ENCODE measurements at places on chromosomes 1 and 21.
A peak's percentile ranks its signal among the peaks of the same experiment; 100 is the strongest.

DNA sequence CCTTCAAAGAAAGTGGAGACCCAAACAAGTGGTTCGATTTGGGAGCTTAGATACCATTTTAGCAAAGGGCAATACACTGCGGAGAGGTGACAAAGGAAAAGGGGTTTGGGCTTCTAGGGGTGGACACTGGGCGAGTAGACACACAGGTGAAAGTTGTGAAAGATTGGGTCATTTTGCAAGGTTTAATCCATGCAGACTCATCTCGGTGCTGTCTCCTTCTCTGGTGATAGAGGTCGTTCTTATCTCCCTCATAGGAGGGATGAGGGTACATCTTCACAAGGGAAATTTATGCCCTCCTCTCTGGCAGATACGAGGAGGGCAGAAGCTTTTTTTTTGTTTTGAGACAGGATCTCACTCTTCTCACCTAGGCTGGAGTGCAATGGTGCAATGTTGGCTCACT, 6.4 kb upstream of the IGSF5 start:
- no peak for DNase-seq

- DNase-seq, result no peak
Observed at GRCh38 chr1:2429780-2430591, 17.6 kb upstream of the PEX10 start.

DNA sequence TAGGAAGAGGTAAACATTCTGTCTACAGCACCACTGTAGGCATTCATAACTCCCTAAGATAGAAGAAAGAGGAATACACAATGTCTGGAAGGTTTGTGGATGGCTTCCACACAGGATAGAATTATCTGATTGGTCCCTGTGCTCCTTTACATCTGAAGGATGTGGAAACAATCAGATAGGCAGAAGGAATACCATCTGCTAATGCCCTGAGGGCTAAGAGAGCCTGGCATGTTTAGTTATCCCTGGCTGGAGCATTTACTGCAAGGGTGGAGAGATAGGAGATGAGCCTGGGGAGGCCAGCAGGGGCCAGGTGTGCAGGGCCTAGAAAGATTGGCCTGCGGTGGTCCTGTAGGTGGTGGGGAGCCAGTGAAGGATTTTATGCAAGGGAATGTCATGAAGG, 8.6 kb upstream of the ACBD3 start:
- DNase-seq, result no peak

GRCh38 chr1:46017876-46018503, 114.4 kb downstream of the PIK3R3 start:
- no peak for DNase-seq

DNA sequence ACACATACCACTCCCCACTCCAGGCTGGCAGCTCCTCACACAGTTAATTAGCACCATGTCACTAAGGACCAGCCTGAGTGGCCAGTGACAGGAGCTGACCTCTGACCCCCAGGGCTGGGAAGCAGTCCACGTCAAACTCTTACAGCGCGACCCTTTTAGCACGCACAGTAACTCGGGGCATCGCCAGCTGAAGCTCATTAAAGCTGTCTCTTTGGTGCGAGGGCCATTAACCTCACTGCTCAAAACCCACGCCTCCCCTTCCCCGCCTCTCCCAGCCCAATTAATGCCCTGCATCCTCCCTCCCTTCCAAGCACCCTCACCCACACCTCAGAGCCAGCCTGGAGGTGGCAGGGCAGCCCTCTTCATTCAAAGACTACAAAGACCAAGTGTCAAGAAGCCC, 31.7 kb downstream of the DMAP1 start:
- DNase-seq, result no peak

- DNase-seq, result peak; percentile 51
Observed at GRCh38 chr1:208189183-208189582, 55.0 kb downstream of the PLXNA2 start.

GRCh38 chr1:160748181-160748877, 9.3 kb downstream of the SLAMF7 start:
- peak; percentile 30 for DNase-seq

DNA sequence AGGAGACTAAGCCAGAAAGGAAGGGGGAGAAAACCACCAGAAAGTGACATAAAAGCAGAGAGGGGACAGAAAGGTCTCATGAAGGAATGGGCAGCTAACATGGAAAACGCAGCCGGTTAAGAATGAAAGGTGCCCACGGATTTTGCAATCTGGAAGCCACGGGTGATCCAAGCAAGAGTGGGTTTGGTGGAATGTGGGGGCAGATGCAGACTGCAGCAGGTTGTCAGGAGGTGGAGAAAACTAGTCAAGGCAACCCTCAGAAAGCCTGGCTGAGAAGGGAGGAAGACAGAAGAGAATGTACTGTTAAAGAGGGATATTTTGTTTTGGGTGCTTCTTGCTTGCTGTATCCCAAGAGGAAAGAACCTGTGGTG, 12.6 kb upstream of the SMIM12 start:
- DNase-seq, result no peak

DNA sequence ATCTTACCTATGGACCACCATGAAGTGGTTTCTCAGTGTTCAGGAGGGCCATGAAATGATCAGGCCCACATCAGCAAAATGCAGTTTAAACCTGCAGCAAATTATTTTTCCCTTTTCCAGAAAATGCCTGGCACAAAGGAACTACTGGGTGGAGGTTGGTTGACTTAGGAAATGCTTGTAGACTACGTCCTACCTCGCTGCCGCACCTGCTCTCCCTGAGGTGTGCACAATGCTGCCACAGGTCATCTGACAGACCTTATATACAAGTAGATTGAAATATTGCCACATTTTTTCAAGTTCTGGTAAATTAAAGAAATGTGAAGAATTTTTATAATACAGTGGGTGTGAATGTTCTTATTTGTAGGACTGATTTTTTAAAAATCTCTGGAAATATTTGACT, 166.7 kb upstream of the PDE4B start:
- DNase-seq, result no peak

DNA sequence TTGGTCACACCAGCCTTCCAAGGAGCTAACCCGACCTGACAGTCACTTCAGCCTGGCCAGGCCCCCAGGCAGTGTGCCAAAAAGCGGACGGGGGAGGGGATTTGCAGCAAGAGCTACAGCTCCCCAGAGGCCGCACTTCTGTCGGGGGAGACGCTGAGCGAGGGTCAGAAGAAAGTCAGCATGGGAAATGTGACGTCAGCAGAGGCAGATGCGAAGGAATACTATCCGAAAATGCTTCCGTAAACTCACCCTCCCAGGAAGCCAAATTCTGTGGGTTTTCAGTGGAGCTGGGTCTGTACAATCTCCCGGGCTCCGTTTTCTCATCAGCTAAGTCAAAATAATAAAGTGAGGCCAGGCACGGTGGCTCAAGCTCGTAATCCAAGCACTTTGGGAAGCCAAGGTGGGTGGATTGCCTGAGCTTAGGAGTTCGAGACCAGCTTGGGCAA, 28.5 kb upstream of the ECE1 start:
- peak; percentile 86 for DNase-seq

DNA sequence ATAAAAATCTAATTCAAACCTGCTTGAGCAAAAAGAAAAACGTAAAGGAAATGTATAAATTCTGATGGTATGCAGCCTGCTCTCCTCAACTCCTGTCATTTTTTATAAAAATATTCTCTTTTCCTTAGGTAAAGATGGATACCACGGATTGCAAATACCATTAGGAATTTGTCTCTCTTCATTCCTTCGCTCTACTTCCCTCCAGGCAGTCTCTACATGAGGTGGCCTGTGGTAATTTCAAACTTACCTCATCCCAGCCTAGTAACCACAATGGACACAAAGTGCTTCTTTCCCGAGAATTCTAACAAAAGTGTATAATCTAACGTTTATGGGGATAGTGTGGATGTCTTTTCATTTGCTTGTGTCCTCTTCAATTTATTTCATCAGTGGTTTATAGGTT, 239.5 kb upstream of the LRRC7 start:
- DNase-seq, result peak; percentile 1

- peak; percentile 80 for DNase-seq
Observed at GRCh38 chr21:27580276-27580675, 613.4 kb upstream of the ADAMTS5 start.

DNA sequence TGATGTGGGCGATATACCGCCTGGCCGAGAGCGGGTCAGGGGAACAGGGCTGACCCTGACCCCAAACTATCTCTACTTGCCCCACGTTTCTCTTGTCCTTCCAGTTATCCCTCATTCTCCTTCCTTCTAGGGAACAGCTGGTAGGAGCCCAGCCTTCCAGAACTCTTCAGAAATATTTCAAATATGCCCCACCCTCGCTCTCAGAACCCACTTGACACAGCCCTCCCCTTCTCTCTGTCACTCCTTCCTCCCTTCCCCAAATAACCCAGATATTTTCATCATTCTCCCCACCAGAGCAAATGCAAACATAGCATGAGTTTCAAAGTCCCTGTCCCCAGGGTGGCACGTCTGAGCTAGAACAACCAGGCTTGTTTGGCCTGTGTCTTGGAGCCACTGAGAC, 1.1 kb downstream of the CACNA1S start:
- DNase-seq, result no peak

- DNase-seq, result peak; percentile 15
Observed at GRCh38 chr21:41369105-41369919, 7.5 kb downstream of the MX2 start.

DNA sequence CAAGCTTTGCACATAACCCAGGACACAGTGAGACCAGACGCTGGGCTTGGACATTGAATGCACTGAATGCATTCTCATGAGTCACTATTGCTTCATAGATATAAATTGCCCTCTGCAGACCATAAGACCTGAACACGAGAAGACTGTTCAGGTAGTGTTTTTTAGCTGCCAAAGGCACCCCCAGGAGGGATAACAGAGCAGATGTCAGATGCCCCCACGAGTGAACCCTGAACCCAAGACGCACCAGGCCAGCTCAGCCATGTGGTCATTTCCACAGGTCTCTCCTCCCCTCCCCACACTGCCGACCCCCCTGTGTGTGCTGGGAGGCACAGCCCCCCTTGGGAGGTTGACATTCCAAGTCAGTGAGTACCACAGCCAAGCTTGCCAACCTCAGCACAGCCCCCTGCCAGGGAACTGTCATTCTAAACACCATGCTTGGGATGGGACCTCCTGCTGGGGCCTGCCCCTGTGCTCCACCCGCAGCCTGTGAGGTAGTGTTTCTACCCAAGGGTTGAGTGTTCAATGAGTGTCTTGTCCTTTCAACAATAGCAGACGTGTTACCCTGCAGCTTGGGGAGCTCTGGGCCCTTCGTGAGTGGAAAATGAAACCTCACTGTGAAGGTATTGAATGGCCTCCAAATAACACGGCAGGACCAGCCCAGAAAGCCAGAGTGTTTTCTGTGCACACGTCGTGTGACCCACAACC, 68.2 kb downstream of the PSMG1 start:
- DNase-seq, result peak; percentile 91

GRCh38 chr1:40817791-40818263, 34.2 kb downstream of the KCNQ4 start:
- no peak for DNase-seq

- no peak for DNase-seq
Observed at GRCh38 chr1:162475089-162475488, 22.5 kb upstream of the UHMK1 start.

DNA sequence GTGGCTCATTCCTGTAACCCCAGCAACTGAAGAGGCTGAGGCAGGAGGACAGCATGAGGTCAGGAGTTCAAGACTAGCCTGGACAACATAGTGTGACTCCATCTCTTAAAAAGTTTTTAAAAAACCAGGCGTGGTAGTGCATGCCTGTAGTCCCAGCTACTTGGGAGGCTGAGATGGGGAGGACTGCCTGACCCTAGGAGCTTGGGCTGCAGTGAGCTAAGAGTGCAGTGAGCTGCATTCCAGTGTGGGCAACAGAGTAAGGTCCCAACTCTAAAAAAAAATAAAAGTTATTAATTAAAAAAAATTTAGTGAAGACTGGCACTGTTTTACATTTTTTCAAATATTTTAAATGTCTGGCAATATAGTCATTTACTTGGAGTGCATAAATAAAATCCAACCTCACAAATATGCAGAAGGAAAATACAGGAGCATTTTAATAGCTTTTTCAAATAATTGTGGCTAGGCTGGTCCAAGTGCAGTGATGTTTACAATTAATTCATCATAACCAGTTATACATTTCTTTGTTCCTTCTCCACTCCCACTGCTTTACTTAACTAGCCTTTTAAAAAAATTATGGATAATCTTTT, 10.8 kb downstream of the ZBTB8OS start:
- peak; percentile 72 for DNase-seq

- DNase-seq, result no peak
Observed at GRCh38 chr1:204277563-204278219, 63.9 kb upstream of the GOLT1A start.

- DNase-seq, result no peak
Observed at GRCh38 chr1:214568328-214568727, 16.9 kb upstream of the PTPN14 start.

DNA sequence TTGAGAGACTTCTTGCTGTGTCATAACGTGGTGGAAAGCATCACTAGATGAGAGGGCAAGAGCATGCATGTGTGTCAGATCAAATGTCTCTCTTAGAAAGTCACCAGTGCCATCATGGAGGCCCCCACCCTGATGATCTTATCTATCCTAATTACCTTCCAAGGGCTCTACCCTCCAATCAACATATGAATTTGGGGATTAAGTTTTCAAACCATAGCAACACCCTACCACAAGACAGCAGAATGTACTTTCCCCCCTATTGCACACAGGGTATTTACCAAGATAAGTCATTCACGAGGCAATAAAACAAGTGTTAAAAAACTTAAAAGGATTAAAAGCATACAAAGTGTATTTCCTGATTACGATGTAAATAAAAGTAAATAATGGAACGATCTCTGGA, 515.6 kb downstream of the LMO4 start:
- no peak for DNase-seq

GRCh38 chr1:204613636-204614035, 71.9 kb downstream of the LRRN2 start:
- no peak for DNase-seq

GRCh38 chr1:47629201-47629600, 191.4 kb downstream of the FOXD2 start:
- DNase-seq, result no peak

- DNase-seq, result no peak
Observed at GRCh38 chr1:86382878-86383277, 13.2 kb downstream of the ODF2L start.

- peak; percentile 38 for DNase-seq
Observed at GRCh38 chr1:84298328-84298683, 3.2 kb upstream of the SAMD13 start.

DNA sequence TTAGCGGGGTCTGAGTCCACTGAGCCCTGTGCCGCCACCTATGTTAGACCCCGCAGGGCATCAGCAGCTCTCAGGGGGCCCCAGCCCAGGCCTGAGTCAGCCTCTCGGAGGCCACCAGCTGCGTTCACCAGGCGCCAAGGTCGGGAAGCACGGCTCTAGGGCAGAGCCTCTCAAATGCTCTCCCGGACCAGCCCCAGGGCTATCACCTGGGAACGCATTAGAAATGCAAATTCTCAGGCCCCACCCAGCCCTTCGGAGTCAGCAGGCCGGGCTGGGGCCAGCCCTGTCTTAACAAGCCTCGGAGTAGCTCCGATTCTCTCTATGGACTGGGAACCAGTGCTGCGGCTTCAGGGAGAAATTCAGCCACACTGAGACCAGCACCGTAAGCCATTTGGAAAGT, 37.2 kb upstream of the TSPEAR start:
- DNase-seq, result no peak

All from fibroblast of skin of right biceps (primary cell).